ENCODE measurements at places on chromosomes 13 and 19. TPM values are rescaled to one million over a fixed set of nuclear protein-coding genes. Genes with fewer than 3 reads are reported as not detected.

The GNG7 gene
- total RNA-seq: 1.3 TPM

The SIGLEC7 gene
- not detected for total RNA-seq

The PRR19 gene
- total RNA-seq: 0.25 TPM

The NRTN gene
- not detected for total RNA-seq

The SLC1A6 gene
- total RNA-seq: not detected

Measured in Karpas-422 (cell line).